ENCODE measurements at places on chromosomes 7 and 10.

GRCh38 chr10:78398382-78398781, 364.7 kb downstream of the RPS24 start:
- no peak for DNase-seq

- no peak for DNase-seq
Measured at GRCh38 chr7:32412471-32412870, 77.7 kb downstream of the LSM5 start.

- DNase-seq, result no peak
Measured at GRCh38 chr10:71191019-71191418, 21.4 kb upstream of the UNC5B start.

GRCh38 chr7:151697942-151698341, 178.2 kb upstream of the RHEB start:
- DNase-seq, result no peak

Data from hematopoietic multipotent progenitor cell treated with erythropoietin and hydrocortisone succinate and interleukin-3 and kit ligand, for 4 days (in vitro differentiated cells).